ENCODE measurements at places on chromosomes 3 and 15.

DNA sequence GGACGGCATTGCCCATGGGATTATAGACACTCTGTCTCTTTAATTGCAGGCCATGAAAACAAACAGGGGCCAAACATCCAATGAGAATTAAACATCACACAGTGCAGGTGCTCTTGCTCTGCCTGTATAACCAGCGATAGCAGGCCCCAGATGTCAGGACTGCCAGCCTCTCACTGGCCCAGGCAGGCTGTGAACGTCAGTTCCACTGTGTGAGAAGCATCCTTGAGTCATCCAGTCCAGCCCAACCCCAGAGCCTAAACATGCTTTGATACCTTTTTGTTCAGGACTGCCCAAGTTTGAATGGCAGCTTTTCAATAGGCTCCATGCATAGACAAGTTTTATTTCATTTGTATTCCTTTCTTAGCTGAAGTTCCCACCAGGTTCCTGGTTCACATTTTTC lies 189.8 kb downstream of the SLCO3A1 start:
- no peak for DNase-seq

GRCh38 chr3:184228376-184229137 lies 828 bp upstream of the VWA5B2 start:
- DNase-seq: no peak

DNA sequence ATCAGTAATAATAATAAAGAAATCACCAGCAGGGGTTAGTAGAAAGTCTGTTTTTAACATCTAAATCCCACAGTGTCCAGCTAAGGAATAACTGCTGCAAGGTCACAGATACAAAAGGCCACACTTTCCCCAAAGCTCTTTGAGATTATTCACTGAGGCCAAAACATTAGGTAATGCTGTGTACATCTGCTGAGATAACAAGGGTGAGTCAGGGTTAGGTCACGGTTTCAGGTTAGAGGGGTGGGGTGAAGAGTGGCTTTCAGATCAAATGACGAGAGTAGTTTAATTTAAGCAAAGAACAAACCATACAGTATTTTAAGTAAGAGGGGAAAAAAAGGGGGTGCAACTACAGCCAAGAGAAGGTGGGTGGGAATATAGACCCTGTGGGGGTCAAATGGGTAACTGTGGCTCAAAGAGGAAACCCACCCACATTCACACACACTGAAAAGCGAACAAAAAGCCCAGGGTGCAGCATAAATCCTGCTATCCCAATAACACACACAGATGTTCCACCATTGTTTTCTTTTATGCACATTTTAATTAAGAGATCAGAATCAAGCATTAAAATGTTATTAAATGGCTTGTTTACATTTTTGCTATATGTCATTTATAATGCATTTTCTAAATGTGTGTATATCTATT lies 412.9 kb downstream of the TIGIT start:
- DNase-seq: no peak

DNA sequence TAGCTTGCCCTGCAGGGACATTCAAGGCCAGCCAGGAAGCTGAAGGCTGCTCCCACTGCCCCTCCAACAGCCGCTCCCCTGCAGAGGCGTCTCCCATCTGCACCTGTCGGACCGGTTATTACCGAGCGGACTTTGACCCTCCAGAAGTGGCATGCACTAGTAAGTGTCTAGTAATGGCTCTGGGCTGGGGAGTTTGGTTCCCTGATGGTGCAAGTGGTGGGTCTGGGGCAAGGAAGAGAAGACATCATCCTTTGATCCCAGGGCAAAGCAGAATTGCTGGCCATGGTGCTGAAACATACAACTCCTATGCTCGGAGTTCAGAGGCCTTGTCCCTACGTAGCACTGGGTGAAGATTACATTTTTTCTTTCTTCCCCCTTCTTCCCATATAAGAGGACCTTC lies 311.4 kb downstream of the EPHB1 start:
- peak; percentile 81 for DNase-seq

DNA sequence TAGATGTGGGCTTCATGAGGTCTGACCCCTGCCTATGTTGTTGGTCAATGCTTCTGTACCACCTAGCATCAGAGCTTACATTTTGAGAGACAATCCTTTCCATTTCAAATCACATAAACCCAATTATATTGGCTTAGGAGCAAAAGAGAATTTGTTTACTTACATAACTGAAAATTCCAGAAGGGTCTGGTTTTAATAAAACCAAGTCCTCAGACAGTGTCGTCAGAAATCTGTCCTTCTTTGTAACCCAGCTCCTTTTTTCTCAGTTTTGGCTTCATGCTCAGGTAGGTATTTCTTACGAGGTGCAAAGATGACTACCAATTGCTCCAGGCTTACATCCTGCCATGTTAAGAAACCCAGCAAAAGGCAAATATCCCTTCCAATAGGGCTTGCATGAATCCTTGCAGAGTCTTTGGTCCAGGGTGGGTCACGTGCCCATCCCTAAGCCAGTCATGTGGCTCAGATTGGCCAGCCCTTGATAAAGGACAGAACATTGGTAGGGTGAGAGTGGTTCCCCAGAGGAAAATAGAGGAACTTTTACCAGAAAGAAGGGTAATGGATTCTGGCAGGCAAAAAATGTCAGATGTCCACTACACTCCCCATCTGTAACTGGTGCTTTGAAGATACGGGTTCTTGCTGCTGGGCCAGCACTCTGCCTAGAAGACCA lies 50.2 kb upstream of the VILL start:
- DNase-seq: no peak

DNA sequence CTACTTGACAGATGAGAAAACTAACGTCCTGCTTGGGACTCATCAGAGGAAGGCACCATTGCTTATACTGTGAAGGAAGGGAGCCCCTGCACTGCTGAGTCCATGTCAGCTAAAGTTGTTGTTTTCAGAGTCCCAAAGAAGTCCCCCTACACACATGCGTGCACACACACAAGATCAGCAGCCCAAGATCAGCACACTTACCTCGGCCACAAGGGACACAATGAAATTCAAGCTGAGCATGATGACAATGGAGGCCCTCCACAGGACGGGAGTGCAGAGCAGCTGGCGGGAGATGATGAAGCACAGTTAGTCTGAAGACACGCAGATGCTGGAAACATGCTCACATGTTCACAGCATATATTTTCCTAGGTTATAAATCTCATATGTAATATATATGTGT lies 28.6 kb upstream of the ATP13A5 start:
- DNase-seq: no peak

GRCh38 chr3:141360888-141361598 lies 7.3 kb upstream of the ZBTB38 start:
- DNase-seq: no peak

DNA sequence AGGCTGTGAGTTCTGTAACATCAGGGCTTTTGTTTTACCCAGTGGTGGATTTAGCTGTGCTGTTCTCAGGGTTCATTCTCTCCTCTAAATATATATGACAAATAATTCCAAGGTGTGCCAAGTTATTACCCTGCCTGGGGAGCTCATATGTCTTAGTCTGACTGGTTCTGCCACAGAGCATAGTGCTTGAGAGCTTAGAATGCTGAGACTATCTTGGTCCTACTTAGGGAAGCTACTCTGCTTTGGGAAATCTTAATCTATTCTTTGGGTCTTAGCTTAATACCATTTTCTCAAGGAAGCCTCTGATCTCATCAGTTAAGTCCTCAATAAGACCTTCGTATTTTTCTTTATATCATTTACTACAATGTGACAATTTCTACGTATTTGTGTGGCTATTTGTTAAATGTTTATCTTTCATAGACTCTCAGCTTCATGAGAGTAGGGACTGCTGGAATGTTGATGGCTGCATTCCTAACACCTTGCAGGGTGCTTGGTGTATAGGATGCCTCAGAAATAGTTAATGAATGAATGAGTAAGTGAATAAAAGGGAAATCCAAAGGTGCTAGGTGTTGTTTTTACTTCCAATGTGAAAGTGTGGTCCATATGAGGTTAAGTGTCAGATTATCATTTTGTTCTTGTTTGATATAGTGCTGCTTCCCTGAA lies 1.8 kb downstream of the OTOL1 start:
- no peak for DNase-seq

DNA sequence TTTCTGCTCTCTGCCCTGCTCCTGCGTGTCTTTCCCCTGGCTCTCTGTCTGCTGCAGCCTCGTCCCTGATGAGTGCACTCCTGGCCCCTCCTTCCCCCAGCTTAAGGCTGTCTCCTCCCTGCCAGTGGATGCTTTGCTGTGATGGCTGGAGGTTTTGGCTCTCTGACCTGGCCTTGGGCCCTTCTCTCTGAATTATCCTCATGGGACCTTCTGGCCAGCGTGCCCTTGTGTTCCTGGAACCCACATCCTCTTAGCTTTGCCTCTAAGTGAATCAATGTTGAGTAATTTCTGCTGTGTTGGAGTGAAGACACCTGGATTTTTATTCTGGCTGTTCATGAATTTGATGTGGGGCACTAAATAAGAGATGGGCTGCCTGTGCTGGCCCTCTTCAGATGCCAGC lies 9.8 kb upstream of the TNFAIP8L3 start:
- peak; percentile 31 for DNase-seq

Data from nephron progenitor cell (in vitro differentiated cells).